NCI-H446 (cell line): ENCODE measurements at places on chromosomes 5 and 9.
A peak's percentile ranks its signal among the peaks of the same experiment; 100 is the strongest.

DNA sequence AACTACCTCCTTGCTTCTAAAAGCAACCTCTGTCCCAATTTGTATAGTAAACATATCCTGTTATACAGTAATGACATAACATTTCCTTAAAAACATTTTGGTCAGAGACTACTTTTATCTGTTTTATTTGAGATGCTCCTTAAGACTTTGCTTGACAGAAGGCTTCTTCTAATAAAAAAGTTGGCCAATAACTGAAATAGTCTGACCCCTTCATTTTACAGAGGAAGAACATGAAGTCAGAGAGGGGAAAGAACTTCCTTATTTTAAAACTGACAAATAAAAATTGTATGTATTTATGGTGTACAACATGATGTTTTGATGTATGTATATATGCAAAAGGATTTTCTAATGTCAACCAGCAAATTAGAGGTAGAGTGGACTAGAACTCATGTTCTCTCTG lies 35.8 kb upstream of the SPARC start:
- no peak for DNase-seq

DNA sequence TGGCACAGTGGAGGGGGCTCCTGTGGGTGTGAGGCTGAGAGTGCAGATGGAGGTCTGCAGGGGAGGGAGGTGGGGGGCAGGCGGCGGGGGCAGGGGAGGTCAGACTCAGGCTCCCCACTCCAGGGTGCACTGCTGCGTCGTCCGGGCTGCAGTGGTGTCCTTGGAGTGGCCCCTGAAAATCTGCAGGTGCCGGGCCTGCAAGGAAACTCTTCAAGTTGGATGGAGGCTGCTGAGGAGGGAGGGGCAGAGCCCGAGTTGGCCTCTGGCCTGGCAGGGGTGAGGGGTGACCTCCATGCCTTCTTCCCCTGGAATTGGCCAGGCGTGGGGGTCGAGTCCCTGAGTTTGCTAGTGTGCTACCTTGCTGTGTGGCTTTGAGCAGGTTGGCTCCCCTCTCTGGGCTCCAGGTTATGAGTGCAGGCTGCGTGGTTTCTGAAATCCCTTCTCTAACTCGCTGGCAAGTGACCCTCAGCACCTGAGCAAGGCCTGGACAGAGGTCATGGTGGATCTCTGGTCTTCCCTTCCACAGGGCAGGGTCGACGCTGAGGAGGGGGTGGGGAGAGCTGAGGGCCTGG lies 888 bp downstream of the ADAMTSL2 start:
- DNase-seq = no peak

GRCh38 chr5:1527533-1528205 lies 3.9 kb upstream of the LPCAT1 start:
- DNase-seq = no peak

- peak; percentile 7 for DNase-seq
Observed at GRCh38 chr9:120477534-120478001, 102.4 kb downstream of the CDK5RAP2 start.

DNA sequence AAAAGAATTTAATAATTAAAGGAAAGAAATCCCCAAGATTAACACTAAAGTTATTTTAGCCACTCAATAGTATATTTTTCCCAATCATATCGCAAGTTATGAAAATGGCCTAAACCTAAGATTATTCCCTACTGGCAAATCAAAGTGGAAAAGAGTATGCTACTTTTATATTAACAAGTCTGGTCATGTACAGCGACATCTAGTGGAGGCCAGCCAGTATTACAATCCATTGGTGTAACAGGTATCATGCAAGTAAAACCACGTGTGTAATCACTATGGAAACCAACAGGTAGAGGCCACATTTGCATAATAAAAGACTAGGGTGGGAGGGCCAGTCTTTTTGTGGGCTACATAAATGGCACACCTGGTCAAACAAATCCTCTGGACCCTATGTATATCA lies 976.4 kb upstream of the CDH9 start:
- DNase-seq = no peak

DNA sequence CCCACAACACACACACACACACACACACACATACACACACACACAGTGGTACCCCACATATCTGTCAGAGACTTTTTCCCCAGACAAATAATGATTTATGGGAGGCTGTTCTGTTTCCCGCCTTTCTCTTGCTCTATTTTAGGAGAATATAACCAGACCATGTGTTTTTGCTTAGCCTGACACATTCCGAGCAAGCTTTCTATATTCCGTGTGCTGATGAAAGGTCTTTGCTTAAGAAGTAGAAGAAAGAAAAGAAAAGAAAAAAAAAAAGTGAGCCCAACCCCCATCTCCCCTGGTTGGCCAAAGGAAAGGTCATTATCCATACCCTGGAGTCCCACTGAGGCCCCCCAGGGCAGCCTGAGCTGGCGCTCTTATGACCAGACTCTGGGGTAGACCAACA lies 338.6 kb downstream of the SLIT3 start:
- DNase-seq = no peak
